ENCODE measurements at places on chromosomes 4 and X. TPM values are rescaled to one million over a fixed set of nuclear protein-coding genes. Genes with fewer than 3 reads are reported as not detected.

The HHIP gene
- 0.74 TPM for total RNA-seq

The GAGE12H gene
- not detected for total RNA-seq

The TCP11X1 gene
- total RNA-seq: not detected

The CYLC1 gene
- not detected for total RNA-seq

The GAGE12C gene
- not detected for total RNA-seq

The ELMOD2 gene
- 10.5 TPM for total RNA-seq

The KLHL13 gene
- total RNA-seq: 0.96 TPM

The PPP4R3C gene
- not detected for total RNA-seq

The RNF212 gene
- 2.1 TPM for total RNA-seq

The ATOH1 gene
- not detected for total RNA-seq

The MSN gene
- total RNA-seq: 284 TPM

The F8A2 gene
- total RNA-seq: not detected

The ARHGAP10 gene
- total RNA-seq: 16.7 TPM

The EPGN gene
- not detected for total RNA-seq

The UNC5C gene
- not detected for total RNA-seq

The SLC25A53 gene
- 4.8 TPM for total RNA-seq

The CXCR3 gene
- not detected for total RNA-seq

The CDS1 gene
- total RNA-seq: 0.81 TPM

The CT45A5 gene
- 0.26 TPM for total RNA-seq

The ASMT gene
- not detected for total RNA-seq

The CXorf51A gene
- total RNA-seq: not detected

The DCAF4L1 gene
- 0.12 TPM for total RNA-seq

The SLC49A3 gene
- not detected for total RNA-seq

The FDCSP gene
- total RNA-seq: not detected

The DRP2 gene
- 0.21 TPM for total RNA-seq

The L1CAM gene
- total RNA-seq: 23.1 TPM

The DUX4 gene
- not detected for total RNA-seq

The ITGB1BP2 gene
- total RNA-seq: 0.74 TPM
